ENCODE measurements at places on chromosomes 6 and 20.

- no peak for DNase-seq
Observed at GRCh38 chr6:92122746-92123145, 1296.6 kb downstream of the EPHA7 start.

DNA sequence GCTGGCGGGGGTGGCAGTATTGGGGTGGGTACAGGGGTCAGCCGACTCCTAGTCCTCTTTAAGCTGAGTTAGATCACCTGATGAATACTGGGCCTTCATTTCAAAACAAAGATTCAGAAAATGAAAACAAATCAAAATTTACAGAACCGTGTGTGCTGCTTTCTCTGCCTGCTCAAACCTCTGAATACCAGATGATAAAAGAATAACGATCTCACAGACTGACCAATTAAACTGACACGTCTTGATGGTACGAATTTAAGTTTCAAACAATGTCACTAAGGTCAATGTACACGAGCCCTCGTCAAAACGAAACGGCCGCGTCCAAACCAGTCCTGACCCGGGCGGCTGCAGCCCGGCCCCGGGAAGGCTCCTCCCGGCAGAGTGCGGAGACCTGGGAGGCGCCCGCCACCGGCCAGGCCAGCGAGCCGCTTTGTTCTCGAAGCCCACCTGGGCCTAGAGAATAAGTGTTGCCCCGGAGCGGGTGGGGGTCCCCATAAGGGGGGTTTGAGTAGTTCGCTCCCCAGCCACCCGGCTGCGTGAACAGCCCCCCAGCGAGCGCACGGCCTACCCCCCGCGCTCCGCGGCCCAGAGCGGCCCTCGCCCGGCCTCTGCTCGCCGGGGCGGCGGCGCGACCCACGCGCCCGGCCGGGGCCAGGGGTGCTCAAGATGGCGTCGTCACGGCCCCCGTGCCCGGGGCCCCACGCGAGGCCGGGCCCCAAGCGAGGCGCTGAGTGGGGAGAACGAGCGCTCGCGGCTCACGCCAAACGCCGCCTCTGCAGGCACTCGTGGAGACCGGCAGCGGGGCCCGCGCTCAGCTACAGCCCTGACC lies 728 bp downstream of the PSMA7 start:
- no peak for DNase-seq

- DNase-seq = no peak
Observed at GRCh38 chr6:151514000-151514730, 20.3 kb downstream of the CCDC170 start.

DNA sequence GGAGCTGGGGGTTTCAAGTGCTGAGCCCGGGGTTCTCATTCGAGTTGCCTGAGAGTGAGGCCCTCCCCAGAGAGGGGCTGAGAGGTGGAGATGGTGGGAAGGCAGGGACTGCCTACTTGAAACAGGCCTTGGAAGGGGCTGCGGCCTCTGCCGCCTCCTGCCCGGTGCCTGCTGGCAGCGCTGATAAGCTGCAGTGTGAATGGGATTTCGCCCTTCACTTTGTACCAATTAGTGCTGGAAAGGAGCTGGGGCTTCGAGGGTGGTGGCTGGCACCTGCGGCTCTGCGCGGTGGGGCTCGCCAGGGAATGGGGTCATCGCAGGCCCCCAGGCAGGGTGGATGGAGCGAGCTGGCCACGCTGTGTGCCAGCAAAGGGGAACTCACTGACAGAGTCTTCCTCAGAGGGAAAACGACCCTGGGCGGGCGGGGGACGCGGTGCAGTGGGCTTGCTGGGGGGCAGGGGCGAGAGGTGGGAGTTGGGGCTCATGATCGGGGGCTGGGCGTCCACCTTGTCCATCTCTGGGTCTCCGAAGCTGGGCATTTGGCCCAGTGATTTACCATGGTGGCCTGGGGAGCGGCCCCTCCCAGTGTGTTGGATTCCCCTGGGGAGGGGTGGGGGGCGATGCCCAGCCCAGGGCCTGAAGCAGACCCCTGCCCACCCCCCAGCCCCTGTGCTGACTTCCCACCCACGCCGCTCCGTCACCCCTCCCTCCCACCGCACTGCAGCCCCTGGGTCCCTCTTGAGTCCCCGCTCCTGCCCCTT lies 22.9 kb downstream of the COL20A1 start:
- no peak for DNase-seq

- DNase-seq = no peak
Observed at GRCh38 chr6:21739838-21740237, 146.3 kb downstream of the SOX4 start.
